ENCODE measurements at places on chromosomes 6 and 20. TPM values are rescaled to one million over a fixed set of nuclear protein-coding genes. Genes with fewer than 3 reads are reported as not detected.
A peak's percentile ranks its signal among the peaks of the same experiment; 100 is the strongest.

RXRB gene
- total RNA-seq = 16.8 TPM

DNA sequence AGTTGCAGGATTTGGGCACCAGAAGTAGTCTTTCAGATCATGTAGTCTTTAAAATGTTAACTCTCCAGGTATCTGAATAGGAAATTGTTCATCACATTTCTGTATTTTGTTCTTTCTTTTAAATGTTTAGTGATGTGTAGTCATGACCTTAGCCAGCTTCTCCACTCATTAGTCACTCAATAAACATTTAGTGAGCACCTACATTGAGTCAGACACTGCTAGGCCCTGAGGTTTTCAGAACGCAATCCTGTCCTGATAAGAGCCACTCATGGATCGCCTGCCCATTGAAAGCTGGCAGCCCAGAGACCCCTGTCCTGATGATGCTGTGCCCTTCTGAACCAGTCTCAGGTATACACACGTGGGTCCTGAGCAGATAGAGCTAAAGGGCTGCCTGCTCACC is 163.4 kb upstream of the HEY2 start:
- DNase-seq = peak; percentile 51

HCK gene
- total RNA-seq = not detected

CFAP61 gene
- not detected for total RNA-seq

Measured in renal cortical epithelial cell (primary cell).